ENCODE measurements at places on chromosomes 2 and 18. TPM values are rescaled to one million over a fixed set of nuclear protein-coding genes. Genes with fewer than 3 reads are reported as not detected.

Gene MAP4K3
- 16.2 TPM for total RNA-seq

Gene SULT1C2
- not detected for total RNA-seq

Gene VAPA
- total RNA-seq, result 198 TPM

Gene CCDC74B
- total RNA-seq, result 1.8 TPM

Gene FNDC4
- total RNA-seq, result 20.3 TPM

Gene LRP1B
- 0.20 TPM for total RNA-seq

Gene NTSR2
- total RNA-seq, result not detected

Gene SRD5A2
- not detected for total RNA-seq

Gene CIB4
- not detected for total RNA-seq

Gene HOXD3
- 4.6 TPM for total RNA-seq

Gene NEDD4L
- total RNA-seq, result 77.1 TPM

Gene PROM2
- total RNA-seq, result under 0.01 TPM

Gene ZAP70
- total RNA-seq, result 0.53 TPM

Gene UGT1A4
- total RNA-seq, result not detected

Gene TM4SF20
- not detected for total RNA-seq

Gene NABP1
- 22.9 TPM for total RNA-seq

Gene GREB1
- 0.34 TPM for total RNA-seq

Gene STARD6
- not detected for total RNA-seq

Gene TMEM214
- 20.1 TPM for total RNA-seq

Gene EVX2
- not detected for total RNA-seq

Gene DOCK10
- 6.3 TPM for total RNA-seq

Gene SMYD1
- total RNA-seq, result not detected

Gene KIDINS220
- 31.3 TPM for total RNA-seq

Gene RBM44
- total RNA-seq, result 0.20 TPM

Gene ACKR3
- 0.93 TPM for total RNA-seq

Gene CTLA4
- 0.30 TPM for total RNA-seq

Gene B4GALT6
- total RNA-seq, result 4.7 TPM

Gene SLC30A3
- 3.4 TPM for total RNA-seq

Gene LYPD6
- total RNA-seq, result 3.9 TPM

Gene UPP2
- total RNA-seq, result not detected

Gene STAT4
- total RNA-seq, result not detected

Gene CNTNAP5
- not detected for total RNA-seq

Gene MC2R
- not detected for total RNA-seq

Gene NPPC
- not detected for total RNA-seq

Gene TCF23
- not detected for total RNA-seq

Gene AMMECR1L
- 10.9 TPM for total RNA-seq

Gene HOXD9
- total RNA-seq, result 13.6 TPM

Gene ERMN
- not detected for total RNA-seq

Gene BCL2
- 0.27 TPM for total RNA-seq

Gene IGFBP5
- 0.33 TPM for total RNA-seq

Gene CXCR1
- not detected for total RNA-seq

Gene LYG2
- total RNA-seq, result not detected

Gene UGT1A10
- not detected for total RNA-seq

Gene DYSF
- total RNA-seq, result 212 TPM
